ENCODE measurements at places on chromosomes 6 and 20. TPM values are rescaled to one million over a fixed set of nuclear protein-coding genes. Genes with fewer than 3 reads are reported as not detected.
A peak's percentile ranks its signal among the peaks of the same experiment; 100 is the strongest.

DNA sequence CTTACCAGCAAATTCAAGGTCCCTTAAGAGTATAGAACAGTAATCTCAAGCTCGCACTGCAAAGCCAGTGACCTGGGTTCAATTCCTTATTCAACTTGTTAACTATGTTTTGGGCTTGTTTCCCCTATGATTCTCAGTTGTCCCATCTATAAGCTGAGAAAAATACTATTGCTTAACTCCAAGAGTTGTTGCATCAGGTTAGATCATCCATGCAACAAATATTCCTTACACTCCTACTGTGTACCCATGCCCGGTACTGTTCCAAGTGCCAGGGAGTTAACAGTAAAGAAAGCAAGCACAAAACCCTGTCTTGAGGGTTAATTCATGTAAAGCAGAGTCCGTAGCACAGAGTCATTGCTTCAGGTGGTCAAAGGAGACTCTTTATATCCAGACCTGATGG, 247.3 kb downstream of the MAFB start:
- no peaks in the 10 kb centered on the region for H3K4me1 ChIP-seq
- no peak for DNase-seq
- H3K4me3 ChIP-seq: no peak overlapping the region
- H3K27me3 ChIP-seq: no peaks in the 10 kb centered on the region
- no peaks in the 10 kb centered on the region for H3K36me3 ChIP-seq

TRIM15 gene
- total RNA-seq: not detected

ASXL1 gene
- total RNA-seq: 92.5 TPM

OPN5 gene
- total RNA-seq: not detected

DNA sequence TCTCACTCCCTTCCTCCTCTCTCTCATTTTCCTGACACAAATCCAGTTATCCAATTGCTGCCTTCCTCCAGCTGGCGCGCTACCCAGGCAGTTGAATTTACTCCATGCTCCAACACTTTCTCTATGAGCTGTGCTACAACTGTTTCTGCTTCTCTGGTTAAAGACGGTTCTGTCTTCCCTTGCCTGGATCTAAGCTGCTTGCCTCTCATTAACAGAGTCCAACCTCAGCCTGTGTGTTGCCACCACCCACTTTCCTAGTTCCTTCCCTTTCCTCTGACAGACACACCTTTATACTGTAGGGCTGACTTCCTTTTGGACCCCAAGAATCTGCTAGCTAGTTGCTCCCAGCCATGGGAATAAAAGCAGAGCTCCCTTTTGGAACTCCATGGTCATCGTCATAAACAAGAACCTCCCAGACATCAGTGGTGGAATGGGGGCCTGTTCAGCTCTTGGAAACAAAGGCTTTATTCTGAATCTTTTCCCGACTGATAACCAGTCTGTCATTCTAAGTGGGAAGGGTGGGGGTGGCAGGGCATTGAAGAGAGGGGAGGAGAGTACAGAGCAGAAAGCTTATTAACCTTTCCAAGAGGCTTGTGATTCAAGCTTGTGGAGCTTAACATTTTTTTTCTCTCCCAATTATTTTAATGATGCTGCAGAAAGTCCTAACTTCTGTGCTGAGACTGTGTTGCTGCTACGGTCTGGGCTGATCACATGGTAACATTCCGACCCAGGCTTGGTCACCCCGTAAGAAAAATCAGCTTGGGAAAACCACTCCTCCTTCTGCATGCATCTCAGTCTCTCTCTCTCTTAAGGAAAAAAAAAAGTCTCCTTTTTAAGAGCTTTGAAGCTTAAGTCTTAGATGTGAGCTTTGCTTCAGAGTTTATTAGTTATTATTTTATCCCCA, 31.3 kb upstream of the BMP2 start:
- no peaks in the 10 kb centered on the region for H3K4me1 ChIP-seq
- H3K36me3 ChIP-seq: no peaks in the 10 kb centered on the region
- H3K27me3 ChIP-seq: no peaks in the 10 kb centered on the region
- no peak overlapping the region for H3K4me3 ChIP-seq

DNA sequence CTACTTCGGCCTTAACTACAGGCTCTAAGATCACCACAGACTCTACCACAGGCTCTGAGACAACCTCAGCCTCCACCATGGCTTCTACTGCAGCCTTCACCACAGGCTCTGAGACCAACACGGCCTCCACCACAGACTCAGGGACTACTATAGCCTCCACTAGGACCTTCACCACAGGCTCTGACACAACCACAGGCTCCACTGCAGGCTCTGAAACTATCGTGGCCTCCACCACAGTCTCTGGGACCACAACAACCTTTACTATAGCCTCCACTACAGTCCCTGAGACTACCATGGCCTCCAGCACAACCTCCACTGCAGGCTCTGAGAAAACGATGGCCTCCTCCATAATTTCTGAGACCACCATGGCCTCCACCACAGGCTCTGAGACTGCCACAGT, 15.3 kb downstream of the MUC22 start:
- no peaks in the 10 kb centered on the region for H3K27me3 ChIP-seq
- no peak for DNase-seq
- H3K27ac ChIP-seq: no peak overlapping the region
- H3K36me3 ChIP-seq: no peaks in the 10 kb centered on the region
- H3K4me1 ChIP-seq: no peaks in the 10 kb centered on the region

- H3K4me3 ChIP-seq: no peak overlapping the region
- DNase-seq: peak; percentile 49
- no peaks in the 10 kb centered on the region for H3K36me3 ChIP-seq
- no peak overlapping the region for H3K27ac ChIP-seq
- peaks cover 7% of the 10 kb centered on the region for H3K4me1 ChIP-seq
These were observed 101.9 kb upstream of the NAA20 start for GRCh38 chr20:19915111-19915798.

All from aorta (tissue), 5 donors.